Body of pancreas (tissue), 4 donors: ENCODE measurements at places on chromosomes 16 and 17.

- no peaks in the 10 kb centered on the region for H3K27me3 ChIP-seq
- peak overlapping the region; percentile 94 for H3K27ac ChIP-seq
- H3K36me3 ChIP-seq, result no peaks in the 10 kb centered on the region
These were observed 818 bp downstream of the DNAJC7 start for GRCh38 chr17:42016411-42016831.

- H3K27me3 ChIP-seq, result no peaks in the 10 kb centered on the region
- peaks cover 27% of the 10 kb centered on the region for H3K36me3 ChIP-seq
- H3K4me3 ChIP-seq, result no peak overlapping the region
- DNase-seq, result no peak
- H3K4me1 ChIP-seq, result peaks cover 2% of the 10 kb centered on the region
- H3K27ac ChIP-seq, result no peak overlapping the region
These were observed 9.3 kb downstream of the C16orf90 start for GRCh38 chr16:3485821-3486505.

DNA sequence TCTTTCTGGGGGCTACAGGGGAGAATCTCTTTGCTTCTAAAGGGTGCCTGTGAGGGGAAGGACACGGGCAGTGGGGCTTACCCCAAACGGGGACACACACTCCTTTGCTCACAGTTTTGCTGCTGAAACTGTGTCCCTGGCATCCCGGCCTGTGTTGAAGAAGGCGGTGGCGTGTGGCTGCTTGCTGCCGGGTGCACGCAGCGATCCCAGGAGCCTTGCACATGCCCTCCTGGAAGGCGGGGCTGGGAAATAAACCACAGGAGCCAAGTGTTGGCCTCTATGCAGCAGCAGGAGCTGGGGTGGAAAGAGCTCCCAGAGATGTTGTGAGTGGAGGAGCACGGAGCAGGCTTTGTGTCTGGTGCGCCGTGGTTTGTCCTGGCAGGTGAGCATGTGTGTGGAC is 131.0 kb upstream of the CIBAR2 start:
- no peaks in the 10 kb centered on the region for H3K27me3 ChIP-seq
- H3K4me3 ChIP-seq, result no peak overlapping the region
- H3K27ac ChIP-seq, result no peak overlapping the region
- H3K36me3 ChIP-seq, result no peaks in the 10 kb centered on the region
- DNase-seq, result no peak
- peaks cover 7% of the 10 kb centered on the region for H3K4me1 ChIP-seq

DNA sequence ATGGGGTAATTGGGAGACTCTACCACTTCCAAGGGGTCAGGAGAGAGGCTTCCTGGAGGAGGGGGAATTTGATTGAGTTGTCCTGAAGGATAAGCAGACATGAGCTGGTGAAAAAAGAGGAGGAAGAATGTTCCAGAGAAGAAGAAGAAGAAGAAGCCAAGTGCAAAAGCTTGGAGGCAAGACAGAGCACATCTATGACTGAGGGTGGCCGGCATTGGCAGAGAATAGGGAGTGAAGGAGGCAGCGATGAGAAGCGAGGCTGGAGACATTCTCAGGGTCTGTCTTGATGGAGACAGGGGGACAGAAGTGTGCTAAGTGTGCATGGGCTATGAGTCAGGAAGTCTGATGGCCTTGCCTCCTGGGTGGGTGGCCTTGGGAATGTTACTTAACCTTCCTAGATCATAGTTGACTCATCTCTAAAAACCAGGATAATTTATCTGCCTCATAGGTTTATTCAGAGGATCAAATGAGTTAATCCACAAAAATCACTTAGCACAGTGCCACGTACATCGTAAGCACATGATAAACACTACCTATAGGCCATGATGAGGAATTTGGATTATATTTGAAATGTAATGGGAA is 171.7 kb downstream of the ABCC12 start:
- no peak overlapping the region for H3K4me3 ChIP-seq
- no peaks in the 10 kb centered on the region for H3K36me3 ChIP-seq
- H3K27me3 ChIP-seq, result no peaks in the 10 kb centered on the region

DNA sequence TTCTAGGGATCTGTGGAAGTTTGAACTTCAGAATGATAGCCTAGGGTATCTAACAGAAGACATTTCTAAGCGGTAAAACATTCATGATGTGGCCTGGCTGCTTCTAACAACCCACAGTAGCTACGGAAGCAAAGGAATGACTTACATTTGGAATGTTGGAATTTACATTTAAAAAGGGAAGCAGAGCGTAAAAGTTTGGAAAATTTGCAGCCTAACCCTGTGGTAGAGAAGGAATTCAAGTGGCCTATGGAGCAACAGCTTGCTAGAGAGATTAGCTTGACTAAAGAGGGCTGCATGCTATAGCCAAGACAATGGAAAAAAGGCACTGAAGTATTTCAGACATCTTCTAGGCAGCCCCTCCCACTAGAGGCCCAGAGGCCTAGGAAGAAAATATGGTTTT is 50.1 kb downstream of the HNF1B start:
- H3K4me3 ChIP-seq, result no peak overlapping the region
- H3K27me3 ChIP-seq, result no peaks in the 10 kb centered on the region
- no peak for DNase-seq
- H3K27ac ChIP-seq, result no peak overlapping the region
- H3K4me1 ChIP-seq, result peaks cover 22% of the 10 kb centered on the region

GRCh38 chr16:86110134-86110533 is 211.2 kb downstream of the IRF8 start:
- H3K4me3 ChIP-seq, result no peak overlapping the region
- no peak overlapping the region for H3K27ac ChIP-seq
- H3K27me3 ChIP-seq, result no peaks in the 10 kb centered on the region

DNA sequence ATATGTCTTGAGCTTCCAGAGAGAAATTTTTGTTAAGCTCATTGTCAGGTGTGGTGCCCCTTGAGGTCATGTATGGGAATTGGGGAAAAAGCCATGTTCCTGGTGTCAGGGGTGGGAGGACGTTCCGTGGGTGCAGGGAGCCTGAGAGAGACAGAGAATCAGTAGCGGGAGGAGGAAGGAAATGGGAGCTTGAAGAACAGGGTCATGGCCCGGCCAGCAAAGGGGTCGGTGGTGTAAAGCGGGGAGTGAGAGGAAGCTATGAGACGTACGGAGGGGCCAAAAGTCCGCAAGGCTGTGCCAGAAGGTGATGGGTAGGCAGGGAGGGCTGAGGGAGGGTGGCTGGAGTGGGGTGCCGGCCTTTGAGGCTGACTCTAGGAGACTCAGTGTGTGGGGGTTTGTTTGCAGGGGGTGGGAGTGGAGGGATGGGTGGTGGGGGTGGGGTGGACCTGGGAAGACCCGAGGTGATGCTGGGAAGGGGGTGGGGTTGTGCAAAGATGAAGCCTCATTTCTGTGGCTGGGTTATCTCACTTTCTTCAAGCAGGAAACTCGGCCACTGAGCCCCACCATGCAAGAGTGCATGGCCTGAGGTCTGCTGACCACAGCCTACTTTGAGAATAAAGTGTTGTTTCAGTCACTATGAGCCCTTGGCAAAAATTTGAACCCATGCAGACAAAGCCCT is 63.6 kb downstream of the PLCG2 start:
- DNase-seq, result no peak
- H3K4me3 ChIP-seq, result no peak overlapping the region
- H3K27me3 ChIP-seq, result no peaks in the 10 kb centered on the region
- H3K36me3 ChIP-seq, result no peaks in the 10 kb centered on the region

DNA sequence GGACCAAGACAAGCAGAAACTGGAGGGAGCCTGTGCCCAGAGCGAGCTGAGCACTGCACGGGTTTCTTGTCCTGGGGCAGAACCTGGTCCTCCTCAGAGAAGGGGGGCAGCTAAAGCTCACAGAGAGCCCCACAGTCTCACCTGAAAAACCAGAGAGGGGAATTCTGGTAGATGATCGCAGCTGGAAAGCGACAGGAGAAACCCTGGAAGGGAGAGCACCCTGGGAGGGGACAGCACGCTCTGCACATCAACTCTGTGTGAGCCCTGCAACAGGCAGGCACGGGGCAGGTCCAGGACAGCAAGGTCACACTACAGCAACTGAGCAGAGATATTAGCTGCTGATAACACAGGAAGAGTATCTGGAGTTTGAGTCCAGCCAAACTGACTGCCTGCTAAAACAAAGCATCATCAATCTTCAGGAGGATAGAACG is 18.2 kb downstream of the ZCCHC14 start:
- no peak overlapping the region for H3K27ac ChIP-seq
- H3K36me3 ChIP-seq, result no peaks in the 10 kb centered on the region
- H3K4me1 ChIP-seq, result peaks cover 28% of the 10 kb centered on the region
- no peaks in the 10 kb centered on the region for H3K27me3 ChIP-seq

DNA sequence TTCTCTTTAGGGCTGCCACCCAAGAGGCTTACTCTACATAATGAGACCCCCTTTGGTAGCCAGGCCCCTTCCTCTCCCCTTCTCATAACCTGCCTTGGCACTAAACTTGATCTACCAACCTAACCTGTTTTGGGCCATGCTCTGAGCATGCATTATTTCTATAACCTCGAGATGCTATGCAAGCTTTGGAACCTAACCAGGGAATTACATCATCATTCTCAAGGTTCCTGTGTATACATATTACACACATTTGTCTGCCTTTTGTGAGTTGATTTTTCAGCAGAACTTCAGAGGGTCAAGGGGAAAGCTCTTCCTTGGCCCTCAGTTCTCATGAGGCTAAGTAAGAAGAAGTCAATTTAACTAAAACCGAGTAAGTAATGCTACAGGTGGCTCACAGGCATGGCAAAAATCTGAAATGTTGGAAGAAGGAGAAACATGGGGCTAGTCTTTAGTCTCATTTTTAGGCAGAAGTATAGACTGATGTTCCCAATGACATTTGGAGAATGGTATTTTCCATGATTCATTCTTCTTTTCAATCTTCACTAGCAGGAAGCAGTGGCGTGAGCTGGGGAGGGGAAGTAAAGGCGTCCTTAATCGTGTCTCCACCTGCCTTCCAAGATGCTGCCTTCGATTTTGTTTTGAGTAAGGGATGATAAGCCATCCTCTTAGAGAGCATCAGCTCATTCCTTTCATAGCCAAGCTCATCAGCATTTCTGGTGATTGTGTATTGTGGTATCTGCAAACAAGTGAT is 308.4 kb downstream of the ABCC12 start:
- DNase-seq, result no peak
- no peaks in the 10 kb centered on the region for H3K36me3 ChIP-seq
- H3K4me3 ChIP-seq, result no peak overlapping the region
- no peak overlapping the region for H3K27ac ChIP-seq

- H3K4me1 ChIP-seq, result peaks cover 9% of the 10 kb centered on the region
- no peak for DNase-seq
- H3K4me3 ChIP-seq, result no peak overlapping the region
- no peak overlapping the region for H3K27ac ChIP-seq
- H3K27me3 ChIP-seq, result no peaks in the 10 kb centered on the region
These were observed 86.7 kb downstream of the RMI2 start for GRCh38 chr16:11431915-11432465.

DNA sequence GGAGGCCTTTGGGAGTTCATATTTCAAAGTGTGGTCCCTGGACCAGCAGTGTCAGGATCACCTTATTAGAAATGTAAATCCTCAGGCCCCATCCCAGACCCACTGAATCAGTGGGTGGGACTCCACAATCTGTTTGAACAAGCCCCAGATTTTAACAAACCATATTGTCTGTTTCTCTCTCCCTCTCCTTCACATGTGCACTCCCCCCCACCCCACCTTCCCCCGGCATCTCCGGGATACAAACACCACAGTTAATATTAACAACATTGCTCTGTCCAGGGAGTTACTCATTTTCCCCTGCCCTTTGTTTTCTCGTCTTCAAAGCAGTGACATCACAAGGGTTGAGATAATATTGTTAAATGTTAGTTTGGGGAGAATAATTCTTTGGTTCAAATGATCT is 127.3 kb downstream of the KATNIP start:
- H3K27ac ChIP-seq, result no peak overlapping the region
- H3K4me1 ChIP-seq, result no peaks in the 10 kb centered on the region
- no peak overlapping the region for H3K4me3 ChIP-seq
- H3K27me3 ChIP-seq, result no peaks in the 10 kb centered on the region

GRCh38 chr16:3498988-3499387 is 1.8 kb upstream of the CLUAP1 start:
- H3K27me3 ChIP-seq, result no peaks in the 10 kb centered on the region
- no peak for DNase-seq
- no peaks in the 10 kb centered on the region for H3K36me3 ChIP-seq
- peaks cover 14% of the 10 kb centered on the region for H3K4me1 ChIP-seq

GRCh38 chr16:30934827-30935557 is 11.6 kb downstream of the FBXL19 start:
- DNase-seq, result peak; percentile 40
- H3K4me1 ChIP-seq, result no peaks in the 10 kb centered on the region
- H3K4me3 ChIP-seq, result no peak overlapping the region
- no peaks in the 10 kb centered on the region for H3K36me3 ChIP-seq

DNA sequence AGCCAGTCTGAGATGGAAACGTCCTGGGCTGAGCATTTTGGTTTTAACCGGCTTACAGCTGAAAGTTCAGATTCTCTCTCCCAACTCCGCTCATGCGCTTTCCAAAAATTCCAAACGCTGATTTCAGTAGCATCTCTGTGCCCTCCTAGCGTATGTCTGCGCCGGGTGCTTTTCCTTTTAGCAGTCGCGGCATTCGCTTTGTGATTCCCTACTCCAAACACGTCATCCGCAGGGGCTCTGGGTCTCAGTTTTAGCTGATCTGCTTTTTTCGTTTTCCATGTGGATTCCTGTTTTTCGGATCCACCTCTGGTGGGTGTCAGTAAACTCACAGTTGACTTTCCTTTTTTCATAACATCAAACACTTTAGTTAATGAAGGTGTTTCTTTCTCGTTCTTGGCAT is 22.1 kb upstream of the TVP23A start:
- H3K4me3 ChIP-seq, result no peak overlapping the region
- H3K27me3 ChIP-seq, result no peaks in the 10 kb centered on the region
- DNase-seq, result no peak
- H3K27ac ChIP-seq, result no peak overlapping the region
- H3K36me3 ChIP-seq, result no peaks in the 10 kb centered on the region

DNA sequence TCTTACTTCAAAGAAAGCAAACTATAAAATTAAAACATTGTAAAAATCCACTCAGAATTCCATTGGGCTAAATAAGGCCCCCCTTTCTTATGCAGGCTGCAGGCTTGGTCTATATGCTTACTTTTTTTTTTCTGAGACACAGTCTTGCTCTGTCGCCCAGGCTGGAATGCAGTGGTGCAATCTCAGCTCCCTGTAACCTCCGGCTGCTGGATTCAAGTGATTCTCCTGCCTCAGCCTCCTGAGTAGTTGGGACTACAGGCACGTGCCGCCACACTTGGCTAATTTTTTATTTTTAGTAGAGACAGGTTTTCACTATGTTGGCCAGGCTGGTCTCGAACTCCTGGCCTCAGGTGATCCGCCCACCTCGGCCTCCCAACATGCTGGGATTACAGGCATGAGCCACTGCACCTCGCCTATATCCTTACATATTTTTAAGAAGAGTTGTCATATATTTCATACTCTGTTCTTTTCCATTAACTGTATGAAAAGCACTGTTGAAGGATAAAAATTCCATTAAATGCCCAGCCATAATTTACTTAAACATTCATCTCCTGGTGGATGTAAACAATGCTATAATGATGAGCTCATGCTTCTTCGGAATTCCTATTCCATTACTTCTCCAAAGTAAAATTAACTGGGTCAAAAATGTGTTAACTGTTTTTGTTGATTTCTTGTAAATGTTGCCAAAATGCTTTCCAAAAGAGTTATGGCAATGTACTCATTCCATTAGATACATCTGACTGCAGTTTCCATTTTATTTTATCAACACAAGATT is 17.8 kb downstream of the SNN start:
- no peak overlapping the region for H3K27ac ChIP-seq
- no peak for DNase-seq
- no peak overlapping the region for H3K4me3 ChIP-seq
- peaks cover 20% of the 10 kb centered on the region for H3K36me3 ChIP-seq
